IPS-NIHi11 (cell line): ENCODE measurements at places on chromosomes 7 and 10.

- DNase-seq, result peak; percentile 96
Measured at GRCh38 chr7:1555813-1556543, at the start of gene TMEM184A. TMEM184A (minus strand) TSS chr7:1556205; CDS start chr7:1555484, 721 bp downstream.

- DNase-seq, result no peak
Measured at GRCh38 chr7:122182081-122182480, 38.0 kb upstream of the AASS start.

DNA sequence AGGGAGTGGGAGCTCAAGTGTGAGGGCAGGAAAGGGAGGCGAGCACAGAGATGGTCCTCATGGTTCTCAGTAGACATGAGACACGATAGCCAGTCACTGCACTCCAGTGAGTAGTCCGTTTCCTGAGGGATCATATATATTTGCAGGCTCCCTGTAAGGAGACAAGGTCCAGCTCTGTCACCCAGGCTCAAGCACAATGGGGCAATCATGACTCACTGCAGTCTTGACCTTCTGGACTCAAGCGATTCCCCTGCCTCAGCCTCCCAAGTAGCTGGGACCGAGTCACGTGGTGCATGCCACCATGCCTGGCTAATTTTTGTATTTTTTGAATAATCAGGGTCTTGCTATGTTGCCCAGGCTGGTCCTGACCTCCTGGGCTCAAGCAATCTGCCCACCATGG, 116.7 kb downstream of the CCDC3 start:
- no peak for DNase-seq

- no peak for DNase-seq
Measured at GRCh38 chr7:89680161-89680560, 474.1 kb upstream of the STEAP1 start.

DNA sequence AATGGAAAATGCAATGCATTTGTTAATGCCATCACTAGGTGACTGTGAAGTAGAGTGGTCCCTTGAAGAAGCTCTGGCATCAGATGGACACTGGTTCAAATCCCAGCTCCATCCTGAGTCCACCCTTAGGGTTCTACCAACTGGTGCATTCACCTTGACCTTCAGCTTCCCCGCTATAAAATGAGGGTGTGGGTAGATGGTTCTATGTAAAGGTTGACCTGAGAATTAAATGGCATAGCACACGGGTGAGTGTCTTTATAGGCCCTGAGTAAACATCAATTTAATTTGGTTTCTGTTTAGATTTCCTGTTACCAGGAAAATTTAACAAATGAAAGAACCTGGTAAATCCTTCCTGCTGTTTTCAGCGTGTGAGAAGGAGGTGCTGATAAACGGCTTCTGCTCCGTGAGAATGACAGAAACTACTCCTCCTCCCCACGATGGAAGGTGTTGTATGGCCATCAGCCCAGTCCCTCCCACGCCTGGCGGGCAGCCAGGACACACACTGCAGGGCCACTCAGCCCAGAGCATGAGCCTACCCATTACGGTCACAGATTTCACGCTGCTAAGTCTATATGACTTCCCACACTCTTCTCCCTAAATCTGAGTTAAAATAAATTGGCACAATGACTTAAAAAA, 210.1 kb downstream of the TNS3 start:
- peak; percentile 71 for DNase-seq
